ENCODE measurements at places on chromosomes 6 and 20.

- DNase-seq = no peak
Measured at GRCh38 chr20:61185181-61185580, 66.9 kb upstream of the CDH4 start.

DNA sequence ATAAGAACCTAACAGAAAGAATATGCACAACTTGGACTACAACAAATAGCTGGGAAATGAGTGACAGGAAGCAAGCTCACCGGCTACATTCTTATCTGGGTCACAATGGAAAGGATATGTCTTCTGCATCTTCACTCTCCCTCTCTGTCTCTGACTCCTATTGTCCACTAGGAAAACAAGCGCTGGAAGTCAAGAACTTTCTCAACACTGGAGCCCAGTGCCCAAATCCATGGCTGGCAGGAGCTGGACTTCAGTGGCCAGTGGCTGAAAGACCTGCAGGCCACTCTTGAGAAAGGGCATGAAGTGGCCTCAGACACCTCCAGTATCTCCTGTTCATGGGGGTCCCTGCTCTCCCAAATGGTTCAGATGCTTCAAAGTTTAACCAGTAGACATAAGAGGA, 62.0 kb downstream of the FAM50B start:
- no peak for DNase-seq

DNA sequence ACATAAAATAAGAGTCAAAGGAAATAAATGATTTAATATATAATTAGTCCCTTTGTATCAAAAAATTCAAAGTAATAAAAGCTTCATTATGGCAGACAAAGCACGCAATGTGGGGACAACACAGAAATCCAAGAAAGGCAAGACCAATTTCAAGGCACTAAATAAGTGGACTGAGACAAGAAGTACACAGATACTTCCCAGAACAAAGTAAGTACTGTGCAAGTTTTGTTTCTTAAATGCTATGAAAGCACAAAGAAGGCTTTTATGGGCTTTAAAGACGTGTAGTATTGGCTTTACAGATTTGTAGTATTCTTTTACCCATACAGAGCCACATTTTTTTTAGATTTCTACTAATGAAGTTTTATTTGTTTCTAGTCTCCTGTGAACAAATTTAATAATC, 174.6 kb downstream of the TRDN start:
- no peak for DNase-seq

DNA sequence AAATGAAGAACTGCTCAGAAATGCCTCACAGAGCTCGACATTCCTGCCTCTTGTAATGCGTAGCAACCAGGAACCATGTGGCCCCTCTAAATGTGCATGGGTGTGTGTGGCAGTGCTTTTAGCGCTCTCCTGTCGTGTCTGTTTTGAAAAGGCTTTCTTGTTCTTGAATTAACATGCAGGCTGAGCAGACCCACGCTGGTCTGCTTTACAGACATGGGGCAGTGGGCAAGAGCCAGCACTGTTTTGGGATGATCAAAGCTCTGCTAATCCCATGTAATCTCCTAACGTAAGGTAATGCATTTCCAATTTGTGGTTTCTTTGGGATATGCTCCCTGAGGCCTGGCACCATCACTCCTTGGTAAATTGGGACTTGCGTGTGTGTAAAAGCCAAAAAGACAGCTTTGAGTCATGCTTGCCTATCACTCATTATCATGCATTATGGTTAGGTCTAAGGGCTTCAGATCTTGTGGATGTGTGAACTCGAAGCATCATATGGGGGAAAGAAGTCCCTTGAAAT, 11.8 kb downstream of the RIPOR2 start:
- DNase-seq = peak; percentile 40

- no peak for DNase-seq
Measured at GRCh38 chr6:50826037-50826761, 7.5 kb downstream of the TFAP2B start.

GRCh38 chr20:38805958-38806854, 709 bp downstream of the PPP1R16B start:
- DNase-seq = no peak

DNA sequence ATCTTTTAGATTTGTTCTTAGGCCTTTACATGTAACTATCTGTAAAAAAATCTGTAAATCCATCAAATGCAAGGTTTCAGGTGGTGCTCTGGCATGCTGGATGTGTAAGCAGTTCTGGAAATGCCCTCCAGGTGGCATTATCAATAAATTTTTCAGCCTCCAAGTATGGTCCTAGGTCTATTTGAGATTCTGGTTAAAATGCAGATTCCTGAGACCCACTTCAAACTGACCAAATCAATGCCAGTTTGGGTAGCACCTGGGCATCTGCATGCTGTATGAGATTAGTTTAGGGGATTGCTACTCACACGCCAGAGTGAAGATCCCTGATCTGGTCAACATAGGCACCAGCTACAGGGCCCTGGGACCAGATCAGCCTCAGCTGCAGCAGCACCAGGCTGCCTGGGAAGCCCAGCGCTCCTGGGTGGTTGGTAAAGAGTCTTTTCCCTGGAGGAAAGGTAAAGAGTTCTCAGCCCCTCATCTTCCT, 507.3 kb upstream of the CITED2 start:
- no peak for DNase-seq

All from NT2/D1 (cell line).